Panc1 (cell line): ENCODE measurements at places on chromosomes 1 and 21.

GRCh38 chr1:235068158-235069121, 60.2 kb downstream of the TOMM20 start:
- DNase-seq: peak; percentile 95

DNA sequence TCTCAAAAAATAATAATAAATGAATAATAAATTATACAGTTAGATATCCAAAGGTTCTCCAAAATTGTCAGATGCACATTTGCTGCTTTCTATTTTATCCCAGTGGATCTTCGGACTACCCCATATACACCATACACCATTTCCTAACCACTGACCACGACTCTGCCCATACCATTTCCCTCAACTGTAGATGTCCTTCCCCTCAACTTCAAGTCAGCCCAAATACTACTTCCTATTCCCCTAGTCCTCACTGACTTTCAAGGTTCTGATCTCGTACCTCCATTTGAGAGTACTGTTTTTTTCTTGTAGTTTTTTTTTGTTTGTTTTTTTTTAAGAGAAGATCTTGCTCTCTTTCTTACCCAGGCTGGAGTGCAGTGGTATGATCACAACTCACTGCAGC, 19.6 kb downstream of the EIF4G3 start:
- DNase-seq: no peak

DNA sequence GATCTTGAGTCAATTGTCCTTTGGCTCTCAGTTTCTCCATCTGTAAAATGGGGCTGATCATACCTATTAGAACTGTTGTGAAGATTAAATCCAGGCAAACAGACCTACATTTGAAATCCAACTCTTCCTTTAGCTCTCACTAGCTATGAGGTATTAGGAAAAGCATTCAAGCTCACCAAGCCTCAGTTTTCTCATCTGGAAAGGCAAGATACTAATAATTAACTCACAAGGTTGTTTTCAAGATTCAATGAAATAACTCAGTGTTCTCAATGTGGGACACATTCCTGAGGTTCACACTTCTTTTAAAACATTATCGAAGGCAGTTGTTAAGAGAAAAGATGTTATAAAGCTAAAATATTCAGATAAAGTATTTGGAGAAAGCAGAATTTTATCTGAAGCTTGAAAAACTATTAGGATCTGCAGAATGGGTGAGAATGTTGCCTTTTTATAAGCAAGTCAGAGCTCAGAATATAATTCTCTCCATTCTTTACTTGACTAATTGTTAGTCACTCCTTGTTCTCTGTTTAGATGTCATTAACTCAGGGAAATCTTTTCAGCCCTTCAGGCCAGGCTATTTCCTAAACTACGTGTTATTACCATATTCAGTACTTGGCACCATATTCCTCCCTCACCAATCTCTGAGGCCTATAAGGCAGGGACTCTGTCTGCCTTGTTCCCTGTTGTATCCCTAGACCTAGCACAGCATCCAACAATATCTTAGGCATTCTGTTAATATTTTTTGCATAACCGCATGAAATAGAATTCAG, 72.0 kb upstream of the VAV3 start:
- no peak for DNase-seq

DNA sequence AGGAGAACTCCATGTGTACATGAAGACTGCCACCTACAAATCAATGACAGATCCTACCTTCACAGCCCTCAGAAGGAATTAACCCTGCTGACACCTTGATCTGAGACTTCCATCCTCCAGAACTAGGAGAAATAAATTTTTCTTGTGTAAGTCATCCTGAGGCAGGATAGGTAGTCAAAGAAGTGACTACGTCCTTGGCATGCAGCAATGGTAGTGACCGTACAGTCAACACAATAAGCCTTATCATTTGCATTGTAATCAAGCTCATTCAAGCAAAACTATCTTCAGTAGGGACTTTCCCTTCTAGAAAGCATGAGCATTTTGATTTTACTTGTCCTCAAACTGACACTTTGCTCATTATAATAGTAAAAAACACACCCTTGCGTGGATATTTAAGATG, 64.0 kb upstream of the KCNK1 start:
- DNase-seq: no peak

DNA sequence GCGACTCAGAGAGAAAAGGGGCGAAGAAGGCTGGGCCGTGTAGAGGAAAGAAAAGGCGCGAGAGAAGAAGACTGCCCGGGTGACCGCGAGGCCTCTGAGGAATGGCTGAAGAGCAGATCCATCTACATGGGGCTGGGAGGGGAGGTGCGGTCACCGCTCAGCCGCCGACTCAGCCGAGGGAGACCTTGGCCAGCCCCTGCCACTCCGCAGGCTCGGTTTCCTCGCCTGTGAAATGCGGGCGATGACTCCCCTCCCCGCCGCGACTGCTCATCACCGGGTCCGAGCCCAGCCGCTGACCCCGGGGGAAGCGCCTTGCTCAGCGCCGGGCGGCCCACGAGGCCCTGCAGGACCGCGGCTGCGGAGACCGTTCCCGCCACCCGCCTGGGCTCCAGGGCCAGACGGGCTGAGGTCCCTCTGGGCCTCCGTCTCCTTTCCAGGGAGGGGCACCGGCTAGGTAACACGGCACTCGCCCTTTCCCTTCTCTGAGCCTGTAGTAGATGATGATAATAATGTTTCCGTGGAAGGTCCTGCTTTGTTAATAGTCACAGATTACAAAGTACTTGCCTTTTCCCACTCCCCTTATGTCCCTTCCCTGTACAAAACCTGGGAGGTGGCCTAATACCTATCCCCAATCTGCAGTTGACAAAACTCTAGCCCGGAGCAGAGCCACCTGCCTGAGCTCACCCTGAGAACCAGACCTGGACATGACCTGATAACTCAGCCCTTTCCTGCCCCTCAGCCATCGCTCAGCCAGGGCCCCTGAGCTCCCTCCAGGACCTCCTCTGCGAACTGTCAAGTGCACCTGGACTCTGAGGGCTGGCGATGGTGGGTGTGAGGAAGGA, 1.6 kb upstream of the BSND start:
- DNase-seq: no peak

- no peak for DNase-seq
These were observed 10.5 kb downstream of the RO60 start for GRCh38 chr1:193069748-193070385.

DNA sequence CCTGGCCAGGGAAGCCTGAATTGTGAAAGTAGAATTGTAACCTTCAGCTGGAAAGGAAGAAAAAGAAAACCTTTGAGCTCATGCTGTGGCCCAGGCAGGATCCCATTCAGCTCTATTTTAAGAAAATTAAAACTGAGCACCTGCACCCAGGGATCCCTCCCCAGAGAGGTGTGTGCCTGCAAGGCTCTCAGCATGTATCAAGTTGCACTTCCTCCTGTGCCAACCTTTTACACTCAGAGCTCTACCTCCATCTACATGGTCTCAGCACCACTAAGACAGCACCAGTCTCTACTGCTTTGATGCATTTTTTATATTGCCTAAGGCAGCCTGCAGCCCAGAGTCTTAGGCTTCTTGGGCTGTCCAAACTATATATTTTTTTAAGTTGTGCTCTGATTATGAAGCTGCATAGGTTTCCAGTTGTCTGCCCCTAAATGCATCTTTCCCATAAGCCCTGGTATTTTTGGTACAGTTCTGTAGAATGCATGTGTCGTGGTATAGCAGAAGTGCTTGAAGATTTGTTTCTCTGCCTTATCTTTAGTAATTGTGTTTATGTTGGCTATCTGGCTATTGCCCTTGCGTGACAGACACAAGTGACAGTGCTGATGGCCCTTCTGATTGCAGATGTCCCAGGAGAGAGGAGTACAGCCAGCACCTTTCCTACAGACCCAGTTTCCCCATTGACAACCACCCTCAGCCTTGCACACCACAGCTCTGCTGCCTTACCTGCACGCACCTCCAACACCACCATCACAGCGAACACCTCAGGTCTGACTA, 63.1 kb downstream of the PTPRC start:
- DNase-seq: no peak

DNA sequence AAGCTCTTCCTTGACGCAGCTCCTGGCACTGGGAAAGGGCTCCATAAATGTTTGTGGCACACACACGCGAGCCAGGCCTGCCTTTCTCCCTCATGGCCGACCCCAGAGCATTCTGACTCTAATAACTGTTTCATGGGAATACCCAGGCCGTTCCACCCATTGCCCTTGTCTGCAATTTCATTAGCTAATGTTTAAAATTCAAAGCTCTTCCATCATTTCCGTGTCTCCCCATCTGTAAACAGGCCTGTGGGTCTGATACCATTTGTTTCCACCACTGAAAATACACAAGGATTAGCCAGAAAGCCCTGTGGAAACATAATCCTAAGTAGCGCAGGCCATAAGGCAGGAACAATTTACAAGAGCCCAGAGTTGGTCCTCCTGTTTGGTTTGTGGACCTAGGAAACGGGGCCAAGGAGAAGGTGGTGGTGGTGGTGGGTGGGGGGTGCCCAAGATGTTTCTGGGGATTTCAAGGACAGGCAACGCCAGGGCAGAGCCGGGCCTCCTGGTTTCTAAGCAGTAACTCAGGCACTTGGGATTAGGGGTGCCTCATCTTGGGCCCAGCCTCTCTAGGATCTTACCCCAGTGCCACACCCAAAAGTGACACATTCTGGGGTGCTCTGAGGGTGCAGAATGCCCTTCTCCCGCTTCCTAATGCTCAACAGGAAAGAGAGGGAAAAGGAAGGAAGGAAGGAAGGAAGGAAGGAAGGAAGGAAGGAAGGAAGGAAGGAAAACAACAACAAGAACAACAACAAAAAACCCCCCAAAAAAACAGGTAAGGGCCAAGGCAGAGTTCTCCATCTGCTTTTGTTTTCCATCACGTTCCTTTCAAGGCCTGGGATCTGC, 79.4 kb downstream of the SSBP3 start:
- DNase-seq: no peak

- DNase-seq: no peak
These were observed 588.1 kb upstream of the BRINP3 start for GRCh38 chr1:191065771-191066170.

GRCh38 chr1:20069874-20070273, at the start of gene PLA2G5:
PLA2G5 (plus strand) TSS chr1:20070194; CDS start chr1:20084831, 14,637 bp downstream.
- no peak for DNase-seq

- no peak for DNase-seq
These were observed at the start of gene CFHR3 for GRCh38 chr1:196774603-196775002. CFHR3 (plus strand) TSS chr1:196774840; CDS start chr1:196774887, 47 bp downstream.
